ENCODE measurements at places on chromosomes 3 and 15.

DNA sequence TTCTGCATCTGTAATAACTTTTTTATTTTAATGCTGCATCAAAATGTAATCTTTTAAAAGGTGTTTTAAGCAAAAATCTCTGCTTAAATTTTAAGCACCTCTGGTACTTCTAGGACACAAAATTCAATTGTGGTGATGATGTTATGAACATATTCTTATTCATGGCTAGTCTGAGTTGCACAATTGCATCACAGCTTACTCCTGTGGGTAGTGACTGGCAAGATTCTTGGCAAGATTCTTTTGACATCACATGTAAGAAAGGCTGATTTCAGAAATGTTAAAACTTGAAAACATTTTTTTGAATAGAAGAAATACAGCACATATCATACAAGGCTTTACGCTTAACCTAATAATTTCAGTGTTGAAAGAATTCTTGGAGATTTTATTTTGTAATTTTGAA lies 35.7 kb downstream of the IQCH start:
- no peak for DNase-seq

DNA sequence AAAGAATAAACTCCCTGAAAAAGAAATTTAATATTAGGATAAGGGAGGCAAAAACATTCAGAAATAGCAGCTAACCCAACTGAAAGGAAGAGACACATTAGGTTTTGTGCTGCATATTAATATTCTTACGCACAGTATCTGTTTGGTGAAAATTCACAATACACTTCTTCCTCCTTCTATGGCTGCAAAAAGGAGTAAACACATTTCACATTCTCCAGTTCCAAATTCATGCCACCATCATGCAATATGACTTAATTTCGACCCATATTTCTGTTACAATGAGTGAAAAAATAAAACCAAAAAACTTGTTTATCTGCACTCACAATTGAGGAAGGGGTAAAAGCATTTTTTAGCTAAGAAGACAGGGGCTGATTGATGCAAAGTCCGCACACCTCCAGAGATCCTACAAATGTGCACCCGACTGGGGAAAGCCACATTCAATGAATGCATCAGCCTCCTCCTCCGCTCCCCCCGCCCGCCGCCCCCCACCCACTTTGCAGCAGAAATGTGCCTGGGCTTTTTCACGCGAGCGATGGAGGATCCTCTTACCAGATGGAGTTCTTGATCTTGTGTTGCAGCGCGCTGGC lies 1.0 kb downstream of the RFX7 start:
- DNase-seq: no peak

GRCh38 chr3:18744472-18744871 lies 319.3 kb upstream of the SATB1 start:
- no peak for DNase-seq

GRCh38 chr3:82556113-82556512 lies 794.7 kb upstream of the GBE1 start:
- DNase-seq: no peak

GRCh38 chr3:109569135-109569846 lies 231.9 kb upstream of the DPPA4 start:
- DNase-seq: no peak

DNA sequence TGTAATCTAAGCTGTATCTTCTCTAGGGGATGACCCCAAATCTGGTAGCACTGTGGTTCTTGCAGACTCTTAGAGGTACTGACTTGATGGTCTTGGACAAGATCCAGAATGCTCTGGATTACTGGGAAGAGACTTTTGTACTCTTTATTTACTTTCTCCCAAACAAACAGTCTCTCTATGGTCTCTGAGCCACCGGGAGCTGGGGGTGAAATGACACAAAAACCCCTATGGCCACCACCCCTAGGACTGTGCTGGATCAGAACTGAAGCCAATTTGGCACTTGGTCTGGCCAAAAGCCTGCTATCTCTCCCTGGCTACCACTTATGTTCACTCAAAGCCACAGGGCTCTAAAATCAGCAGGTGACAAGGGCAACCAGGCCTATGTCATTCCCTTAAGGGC lies 50.2 kb upstream of the SI start:
- DNase-seq: no peak

DNA sequence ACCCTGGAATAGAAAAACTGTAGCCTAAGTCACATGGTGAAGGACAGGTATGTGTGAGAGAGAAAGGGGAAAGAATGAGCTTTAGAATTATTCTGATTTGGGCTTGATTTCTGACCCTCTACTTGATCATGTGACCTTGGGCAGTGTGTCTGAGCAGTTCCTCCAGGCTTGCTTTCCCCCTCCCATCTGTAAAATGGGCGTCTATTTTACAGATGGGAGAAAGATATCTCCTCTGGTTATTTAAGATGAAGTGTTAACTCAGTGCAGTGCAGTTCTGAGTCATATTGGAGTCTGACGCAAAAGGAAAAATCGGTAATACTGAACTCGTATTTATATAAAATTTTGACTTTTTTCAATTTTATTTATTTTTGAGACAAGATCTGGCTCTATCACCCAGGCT lies 38.1 kb upstream of the LMOD3 start:
- no peak for DNase-seq

DNA sequence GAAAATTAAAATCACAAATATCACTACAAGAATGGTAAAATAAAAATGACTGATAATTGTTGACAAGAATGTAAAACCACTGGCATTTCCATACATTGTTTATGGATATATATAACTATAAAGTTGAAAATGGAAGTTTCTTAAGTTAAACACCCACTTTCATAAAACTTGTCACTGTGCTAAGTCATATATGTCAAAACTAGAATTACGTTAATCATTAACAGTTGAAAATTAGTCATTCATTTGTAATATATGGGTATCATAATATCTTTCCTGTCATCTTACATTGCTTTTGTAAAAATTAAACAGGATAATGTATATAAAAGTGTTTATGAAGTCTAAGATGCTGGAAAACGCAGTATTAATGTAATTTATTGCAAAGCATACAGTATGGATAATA lies 1398.6 kb upstream of the ALCAM start:
- DNase-seq: no peak

GRCh38 chr3:45182915-45183871 lies 37.0 kb upstream of the CDCP1 start:
- DNase-seq: no peak

DNA sequence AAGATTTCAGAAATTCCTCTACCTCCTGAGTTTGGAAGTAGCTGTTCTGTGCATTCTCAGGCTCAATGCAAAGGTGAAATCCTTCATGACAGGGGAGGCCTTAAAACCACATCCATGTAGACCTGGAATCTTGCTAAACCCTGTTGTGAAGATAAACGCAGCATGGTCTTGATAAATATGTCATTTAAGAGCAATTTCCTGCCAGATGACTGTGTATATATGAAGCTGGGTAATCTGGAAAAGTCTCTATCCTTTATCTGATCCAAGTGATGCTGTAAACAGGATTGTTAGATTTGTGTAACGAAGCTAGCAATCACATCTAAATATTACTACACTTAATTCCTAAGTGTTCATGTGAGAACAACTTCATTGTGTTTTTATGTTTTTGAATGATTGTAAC lies 9.1 kb downstream of the MCTP2 start:
- DNase-seq: no peak

DNA sequence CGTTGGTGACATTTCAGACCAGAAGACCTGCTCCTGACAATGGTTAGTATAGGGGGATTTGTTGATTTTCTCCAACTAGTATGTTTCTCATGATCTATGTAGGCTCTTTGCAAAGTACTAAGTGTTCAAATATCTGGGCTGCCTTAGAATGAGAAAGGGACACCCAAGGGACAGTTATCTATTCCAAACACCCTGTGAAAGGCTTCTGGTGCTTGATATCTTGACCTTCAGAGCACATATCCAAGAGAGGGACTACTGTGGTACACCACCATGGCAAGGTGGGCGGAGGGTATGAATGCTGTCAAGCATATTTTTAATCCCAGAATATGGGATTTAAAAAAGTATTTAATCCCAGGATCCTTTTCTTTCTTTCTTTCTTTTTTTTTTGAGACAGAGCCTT lies 1.1 kb downstream of the FANCD2OS start:
- DNase-seq: no peak

DNA sequence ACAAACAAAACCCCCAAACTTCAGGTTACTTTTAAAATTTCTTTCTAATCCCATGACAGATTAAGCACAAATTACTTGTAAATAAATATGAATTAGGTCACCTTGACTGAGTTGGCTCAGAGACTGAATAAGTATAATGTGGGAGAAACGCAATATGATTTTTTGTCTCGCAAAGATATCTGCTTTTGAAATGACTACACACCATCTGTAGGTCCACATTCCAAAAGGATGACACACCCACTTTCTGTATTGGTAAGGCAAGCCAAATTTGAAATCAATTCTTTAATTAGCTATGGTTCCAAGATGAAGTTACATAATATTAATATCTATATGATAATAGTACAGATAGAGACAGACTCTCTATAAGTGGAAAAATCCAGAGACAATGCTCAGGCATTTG lies 66.9 kb upstream of the CSPG5 start:
- no peak for DNase-seq

- no peak for DNase-seq
Observed at GRCh38 chr3:140706360-140706759, 28.5 kb downstream of the TRIM42 start.

Measured in activated CD4-positive, alpha-beta T cell treated with anti-CD3 and anti-CD28 coated beads, Interleukin-2, amount 50 U/mL, for 24 hours (primary cell).